ENCODE measurements at places on chromosomes 6 and 20.

- DNase-seq, result peak; percentile 89
Observed at GRCh38 chr6:159098636-159099106, 53.9 kb upstream of the TAGAP start.

DNA sequence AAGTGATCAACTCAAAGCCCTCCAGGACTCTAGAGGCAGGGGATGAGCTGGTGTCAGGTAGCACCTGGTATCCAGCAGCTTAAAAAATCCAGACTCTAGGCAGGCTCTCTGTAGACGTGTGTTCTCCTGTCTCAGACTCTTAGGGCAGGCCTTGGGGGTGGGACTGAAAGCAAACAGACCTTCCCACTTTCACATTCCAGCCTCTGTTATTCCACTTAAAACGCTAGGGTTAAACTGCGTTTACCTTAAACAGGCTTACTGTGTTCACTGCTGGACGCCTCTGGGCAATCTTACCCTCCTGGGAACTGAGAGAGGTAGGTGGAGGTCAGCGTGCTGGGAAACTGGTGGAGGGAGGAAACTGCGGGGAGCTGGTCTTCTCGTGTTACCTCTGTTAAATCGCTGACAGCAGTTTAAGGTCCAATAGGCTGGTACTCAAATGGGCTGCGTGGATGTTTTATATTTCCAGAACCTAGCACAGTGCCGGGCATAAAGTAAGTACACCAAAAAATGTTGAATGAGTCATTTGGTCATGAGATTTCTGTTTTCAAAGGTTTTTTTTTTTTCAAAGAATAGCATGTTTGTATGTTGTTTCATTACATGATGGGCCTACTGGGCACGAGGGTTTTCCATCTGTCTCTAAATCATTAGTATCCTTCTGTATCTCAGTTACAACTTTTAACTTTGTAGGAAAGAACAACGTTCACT is at the start of gene GCNT2:
GCNT2 (plus strand) TSS at position 248 of the 705 bp plus-strand sequence. CDS start 7,561 bp downstream, outside the sequence.
- DNase-seq, result no peak

- DNase-seq, result no peak
Observed at GRCh38 chr20:11411765-11412164, 505.9 kb upstream of the BTBD3 start.

DNA sequence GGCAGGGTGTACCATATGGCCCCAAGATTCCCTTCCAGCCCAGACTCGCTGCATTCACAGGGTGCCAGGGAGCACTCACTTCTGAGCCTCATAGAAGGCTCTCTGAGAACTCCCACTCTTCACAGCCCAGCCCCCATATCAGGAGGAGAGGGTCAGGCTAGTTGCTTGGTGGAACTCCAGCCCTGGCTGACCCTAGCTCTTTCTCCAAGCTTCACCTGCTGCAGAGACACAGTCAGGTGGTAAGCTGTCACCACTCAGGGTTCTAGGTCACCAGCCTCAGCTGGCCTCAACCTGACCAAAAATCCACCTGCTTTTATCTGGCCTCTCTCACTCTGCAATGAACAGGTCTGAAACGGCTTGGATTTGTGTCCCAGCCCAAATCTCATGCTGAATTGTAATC is 162.7 kb upstream of the MLN start:
- DNase-seq, result no peak

DNA sequence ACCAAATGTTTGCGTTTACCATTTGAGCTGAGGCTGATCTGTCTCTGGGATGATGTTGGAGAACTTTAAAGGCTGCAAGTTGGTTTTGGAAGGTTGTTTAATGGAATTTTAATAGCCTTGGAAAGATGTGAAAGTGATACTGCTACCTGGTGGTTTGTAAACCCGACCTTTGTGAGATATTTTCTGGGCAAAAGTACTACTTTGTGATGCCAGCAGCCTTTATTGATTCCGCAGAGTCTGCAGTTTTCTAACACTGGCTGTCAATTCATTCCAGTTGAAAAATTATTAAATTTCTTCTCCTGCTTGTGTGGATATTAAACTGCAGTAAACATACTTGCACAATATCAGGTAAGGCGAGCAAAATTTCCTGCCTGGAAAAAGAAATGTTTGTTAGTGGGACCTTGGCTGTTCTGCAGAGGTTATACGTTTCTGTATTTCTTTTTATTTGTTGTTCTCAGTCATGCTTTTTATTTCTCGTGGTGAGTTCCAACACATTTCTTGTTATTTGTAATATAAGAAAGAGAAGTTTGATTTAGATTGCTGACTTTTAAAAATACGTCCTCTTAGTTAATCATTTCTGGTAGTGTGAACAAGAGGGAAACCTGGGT is 322.5 kb downstream of the CDKAL1 start:
- no peak for DNase-seq

DNA sequence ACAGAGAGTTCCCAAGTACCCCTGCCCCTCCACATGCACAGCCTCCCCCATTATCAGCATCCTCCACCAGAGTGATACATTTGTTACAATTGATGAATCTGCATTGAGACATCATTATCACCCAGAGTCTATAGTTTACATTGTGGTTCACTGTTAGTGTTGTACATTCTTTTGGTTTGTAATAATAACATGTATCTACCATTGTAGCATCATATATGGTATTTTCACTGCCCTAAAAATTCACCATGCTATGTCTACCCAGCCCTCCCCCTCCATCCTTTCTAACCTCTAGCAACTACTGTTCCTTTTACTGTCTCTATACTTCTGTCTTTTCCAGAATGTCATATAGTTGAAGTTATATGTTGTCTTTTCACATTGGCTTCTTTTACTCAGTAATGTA is 273.9 kb upstream of the RNF217 start:
- DNase-seq, result no peak

DNA sequence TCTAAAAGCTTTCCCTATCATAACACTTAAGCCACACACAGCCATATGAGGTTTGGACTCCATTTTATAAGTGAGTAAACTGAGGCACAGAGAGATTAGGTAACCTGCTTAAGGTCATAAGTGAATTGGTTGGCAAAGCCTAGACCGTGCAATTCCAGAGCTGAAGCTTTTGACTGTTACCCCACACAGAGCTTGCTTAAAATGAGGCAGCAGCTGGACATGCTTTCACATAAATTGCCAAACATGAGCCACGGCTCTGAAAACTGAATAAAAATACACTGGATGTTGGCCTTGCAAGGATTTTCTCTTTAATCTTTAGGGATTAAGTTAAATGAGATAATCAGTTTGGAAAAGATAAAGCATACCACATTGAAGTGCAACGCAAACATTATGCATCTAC is 2.5 kb downstream of the RIPOR2 start:
- no peak for DNase-seq

- DNase-seq, result peak; percentile 76
Observed at GRCh38 chr6:166417285-166417691, 34.5 kb upstream of the MPC1 start.

GRCh38 chr6:43799551-43800297 is 29.7 kb downstream of the VEGFA start:
- DNase-seq, result no peak

DNA sequence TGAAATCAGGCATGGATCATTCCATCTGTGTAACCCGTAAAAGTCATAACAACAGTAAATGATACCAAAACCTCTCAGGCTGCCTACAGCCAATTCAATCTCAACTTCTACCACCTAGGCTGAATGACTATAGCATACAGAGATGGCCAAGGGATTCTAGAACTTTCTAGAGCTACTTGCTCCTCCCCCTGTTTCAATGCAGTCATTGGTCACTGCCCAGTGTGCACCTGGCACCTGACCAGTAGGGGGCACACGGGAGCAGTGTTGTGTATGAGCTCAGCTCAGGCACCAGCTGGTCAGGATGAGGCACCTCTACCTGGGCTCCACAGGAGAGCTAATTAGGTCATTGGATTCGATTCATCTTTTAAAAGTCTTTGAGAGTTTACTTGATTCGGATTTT is 86.2 kb downstream of the PLEKHG1 start:
- peak; percentile 47 for DNase-seq

- DNase-seq, result no peak
Observed at GRCh38 chr6:53523511-53524454, 21.1 kb downstream of the GCLC start.

DNA sequence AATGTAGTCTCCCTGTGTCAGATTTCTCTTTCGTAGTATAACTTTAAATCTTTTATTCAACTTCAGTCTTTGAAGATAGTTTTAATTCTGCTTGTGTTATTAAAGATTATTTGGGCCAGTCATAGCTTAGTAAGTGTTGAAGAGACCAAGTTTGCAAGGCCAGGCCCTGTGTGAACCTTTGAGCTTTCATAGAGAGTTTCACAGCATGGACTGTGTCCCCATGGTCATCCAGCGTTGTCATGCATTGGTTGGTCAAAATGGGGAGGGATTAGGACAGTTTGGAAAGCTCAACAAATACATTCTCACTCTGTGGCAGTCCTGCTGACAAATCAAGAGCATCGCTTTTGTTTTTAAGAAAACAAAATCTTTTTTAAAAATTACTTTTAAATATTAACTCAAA is 74.6 kb upstream of the FAM83B start:
- DNase-seq, result no peak

- DNase-seq, result no peak
Observed at GRCh38 chr6:72683797-72684196, 61.9 kb downstream of the KCNQ5 start.

DNA sequence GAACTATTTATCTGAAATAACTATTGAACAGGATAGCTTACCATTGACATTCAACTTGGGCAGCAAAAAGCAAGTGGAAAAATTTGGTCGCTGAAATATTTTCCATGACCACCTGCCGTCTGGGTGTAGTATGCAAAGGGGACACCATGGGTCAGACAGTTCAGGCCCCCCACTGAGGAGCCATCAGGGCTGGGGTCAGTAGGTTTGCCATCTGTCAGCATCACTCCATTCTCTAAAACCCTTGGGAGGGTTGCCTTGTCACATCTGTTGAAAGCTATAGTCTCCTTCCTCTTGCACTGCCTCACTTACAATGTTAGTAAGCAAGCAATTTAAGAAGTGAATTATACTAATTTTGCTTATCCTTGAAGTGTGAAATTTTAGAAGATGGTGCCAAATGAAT is 44.9 kb downstream of the NRN1 start:
- no peak for DNase-seq

DNA sequence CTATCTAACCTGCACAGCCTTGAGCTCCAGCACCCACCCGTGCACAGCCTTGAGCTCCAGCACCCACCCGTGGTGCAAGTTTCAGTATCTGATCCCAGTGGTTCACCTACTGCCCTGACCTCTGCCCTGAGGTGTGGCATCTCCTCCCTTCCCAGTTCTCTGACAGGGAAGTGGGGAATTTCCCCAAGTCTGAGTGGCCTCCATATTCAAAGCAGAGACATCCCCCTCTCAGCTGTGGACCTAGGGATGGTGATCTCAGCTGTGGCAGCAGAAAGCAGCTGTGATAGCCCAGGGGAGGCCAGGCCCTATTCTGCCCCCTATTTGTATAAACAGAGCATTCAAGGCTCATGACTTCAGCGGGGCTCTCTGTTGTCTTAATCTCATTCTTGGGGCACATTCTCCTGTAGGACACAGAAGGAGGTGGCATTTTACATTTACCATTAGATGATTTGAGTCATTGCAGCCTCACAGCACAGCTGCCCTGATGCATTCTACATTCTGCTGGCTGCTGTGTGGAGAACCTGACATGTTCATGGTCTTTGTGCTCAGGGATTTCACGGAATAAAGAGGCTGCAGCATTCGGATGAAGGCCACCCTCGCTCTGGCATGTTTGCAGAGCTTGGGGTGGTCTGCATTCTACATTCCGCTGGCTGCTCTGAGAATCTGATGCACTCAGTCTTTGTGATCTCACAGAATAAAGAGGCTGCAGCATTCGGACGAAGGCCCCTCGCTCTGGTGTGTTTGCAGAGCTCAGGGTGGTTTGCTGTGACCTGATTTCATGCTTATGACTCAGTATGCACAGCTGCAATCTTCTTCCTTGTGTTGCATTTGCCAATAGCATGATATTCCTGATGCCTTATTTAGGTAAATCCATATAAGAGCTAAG is 16.9 kb downstream of the GPR31 start:
- no peak for DNase-seq

DNA sequence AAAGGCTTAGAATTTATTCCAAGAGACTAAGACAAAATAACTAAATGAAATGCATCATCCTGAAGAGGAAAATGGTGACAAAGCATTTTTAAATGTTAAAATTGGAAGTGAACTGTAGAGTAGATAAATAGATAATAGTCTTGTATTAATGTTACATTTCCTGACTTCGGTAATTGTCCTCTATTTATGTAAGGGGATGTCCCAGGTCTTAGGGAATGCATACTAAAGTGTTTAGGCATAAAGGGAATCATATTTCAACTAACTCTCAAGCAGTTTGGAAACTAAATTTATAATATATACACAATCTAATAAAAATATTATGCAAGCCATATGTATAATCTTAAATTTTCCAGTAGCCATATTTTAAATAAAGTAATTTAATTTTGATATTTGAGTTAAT is 159.3 kb downstream of the WDR27 start:
- DNase-seq, result no peak

DNA sequence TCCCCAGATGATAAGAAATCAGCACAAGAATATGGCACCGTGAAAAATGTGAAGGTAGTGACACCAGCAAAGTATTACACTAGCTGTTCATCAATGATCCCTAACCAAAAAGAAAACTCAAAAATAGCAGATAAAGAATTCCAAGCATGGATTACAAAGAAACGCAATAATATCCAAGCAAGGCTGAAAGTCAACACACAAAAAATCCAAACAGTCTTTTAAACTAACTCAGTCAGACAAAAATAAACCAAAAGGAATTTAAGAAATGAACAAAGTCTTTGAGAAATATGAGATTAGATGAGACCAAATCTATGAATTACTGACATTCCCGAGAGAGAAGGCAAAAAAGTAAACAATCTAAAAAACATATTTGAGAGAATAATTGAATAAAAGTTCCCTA is 976.1 kb upstream of the MAP3K7 start:
- DNase-seq, result no peak

- no peak for DNase-seq
Observed at GRCh38 chr6:84892671-84893070, 128.3 kb upstream of the TBX18 start.

DNA sequence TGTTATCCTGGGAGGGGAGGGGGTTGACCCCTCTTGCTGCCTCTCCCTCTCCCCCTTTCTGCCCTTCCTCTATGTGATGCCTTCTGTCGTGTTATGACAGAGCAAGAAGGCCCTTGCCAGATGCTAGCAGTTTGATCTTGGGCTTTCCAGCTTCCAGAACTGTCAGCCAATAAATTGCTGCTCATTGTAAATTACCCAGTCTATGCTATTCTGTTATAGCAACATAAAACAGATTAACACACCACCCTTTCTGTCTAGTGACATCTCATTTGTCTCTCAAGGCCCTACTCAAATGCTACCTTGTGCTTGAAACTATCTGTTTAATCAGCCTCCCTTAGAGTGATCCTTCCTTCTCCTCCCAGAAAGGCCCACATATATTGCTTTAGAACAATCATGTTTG is 16.4 kb upstream of the MAP3K4 start:
- DNase-seq, result no peak

- no peak for DNase-seq
Observed at GRCh38 chr6:1612974-1613306, 3.2 kb downstream of the FOXC1 start.

DNA sequence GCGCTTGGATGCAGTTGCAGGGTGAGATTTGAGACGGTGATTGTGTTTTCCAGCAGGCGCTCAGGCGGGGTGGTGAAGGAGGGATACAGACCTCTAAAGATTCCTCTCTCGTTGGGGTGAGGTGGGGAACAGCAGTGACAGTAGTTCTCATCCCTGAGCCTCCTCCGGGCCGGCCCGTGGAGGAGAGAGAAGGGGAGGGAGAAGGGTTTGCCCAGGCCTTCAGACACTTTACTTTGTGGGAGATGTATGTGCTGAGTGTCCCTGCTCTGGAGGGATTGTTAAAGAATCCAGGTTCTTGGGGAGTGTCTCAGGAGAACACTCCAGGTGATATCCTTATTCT is 41.0 kb downstream of the PSMB9 start:
- no peak for DNase-seq
